ENCODE measurements at places on chromosomes 1 and 21.

- DNase-seq = no peak
Observed at GRCh38 chr1:62599044-62599443, 1.7 kb downstream of the ANGPTL3 start.

DNA sequence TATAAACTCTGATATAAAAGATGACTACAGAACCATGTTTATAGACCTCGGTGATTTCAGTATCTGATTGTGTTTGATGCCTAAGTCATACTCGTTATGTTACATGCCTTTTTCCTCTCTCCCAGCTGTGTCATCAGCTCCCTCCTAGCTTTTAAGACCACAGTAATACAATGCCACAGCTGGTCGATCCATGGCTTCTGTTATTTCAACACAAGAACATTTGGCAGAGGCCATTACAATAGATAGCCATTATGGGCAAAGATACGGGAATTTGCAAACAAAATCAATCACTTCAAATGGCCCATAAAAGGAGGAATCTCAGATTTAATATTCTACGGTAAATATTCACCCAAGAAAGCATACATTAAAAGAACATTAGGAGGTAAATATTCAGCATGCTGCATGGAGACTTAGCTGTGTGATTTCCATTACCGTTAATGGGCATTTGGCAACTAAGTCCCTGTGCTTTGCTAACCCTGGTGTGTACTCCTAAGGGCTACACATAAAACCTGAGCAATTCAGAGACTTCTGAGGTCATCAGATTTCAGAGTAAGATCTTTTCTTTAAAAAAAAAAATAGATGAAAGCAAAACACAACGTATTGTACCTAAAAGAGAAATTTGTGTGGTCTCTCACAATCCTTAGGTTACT lies 153.4 kb downstream of the PIGK start:
- no peak for DNase-seq

DNA sequence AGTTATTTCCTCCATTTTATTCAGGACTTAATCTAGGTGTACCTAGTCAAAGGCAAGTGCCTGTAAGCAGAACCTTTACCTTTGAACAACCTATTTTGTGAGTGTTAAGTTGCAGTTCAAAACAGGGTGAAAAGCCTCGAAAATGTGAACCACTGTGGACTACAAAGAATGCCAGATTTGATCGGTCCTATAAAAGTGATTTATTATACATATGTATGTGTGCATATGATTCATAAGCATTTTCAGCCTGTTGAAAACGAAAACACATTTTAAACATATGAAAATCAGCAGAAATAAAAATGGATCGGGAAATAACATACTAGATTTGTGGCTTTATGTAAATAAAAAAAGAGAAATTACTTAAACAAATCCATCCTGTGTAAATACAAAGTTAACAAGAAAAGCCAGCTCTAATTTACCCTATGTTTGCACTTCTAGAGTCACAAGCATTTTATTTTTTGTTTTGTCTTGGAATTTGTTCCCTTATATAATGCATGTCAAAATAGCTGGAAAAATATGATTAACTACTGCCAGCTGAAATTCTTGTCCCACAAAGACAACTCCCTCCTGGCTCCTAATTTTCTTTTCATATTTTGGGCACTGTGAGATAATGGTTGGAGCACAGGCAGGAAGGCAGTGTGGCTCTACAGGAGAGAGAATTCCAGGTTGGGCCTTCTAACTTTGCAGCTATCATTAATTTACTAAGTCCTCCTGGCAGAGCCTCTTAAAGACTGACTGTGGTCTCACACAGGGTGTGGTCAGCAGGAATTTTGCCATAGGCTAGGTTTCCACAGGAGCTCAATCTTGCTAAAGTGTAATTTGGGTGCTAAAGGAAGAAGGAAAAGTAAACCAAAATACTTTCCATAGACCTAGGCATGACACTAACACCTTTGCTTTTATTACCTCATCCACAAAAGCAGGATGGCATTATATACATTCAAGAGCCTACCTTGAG lies 70.2 kb upstream of the CDC42BPA start:
- DNase-seq = no peak

- DNase-seq = no peak
Observed at GRCh38 chr1:150695561-150695960, 1.4 kb downstream of the GOLPH3L start.

GRCh38 chr1:180194546-180195207 lies 35.4 kb upstream of the LHX4 start:
- DNase-seq = no peak

GRCh38 chr1:11484321-11484655 lies 5.3 kb downstream of the DISP3 start:
- no peak for DNase-seq

GRCh38 chr21:39625211-39625895 lies 12.6 kb downstream of the B3GALT5 start:
- DNase-seq = no peak

GRCh38 chr21:27693376-27693775 lies 726.5 kb upstream of the ADAMTS5 start:
- no peak for DNase-seq

- DNase-seq = no peak
Observed at GRCh38 chr1:241787691-241788090, 60.3 kb upstream of the EXO1 start.

DNA sequence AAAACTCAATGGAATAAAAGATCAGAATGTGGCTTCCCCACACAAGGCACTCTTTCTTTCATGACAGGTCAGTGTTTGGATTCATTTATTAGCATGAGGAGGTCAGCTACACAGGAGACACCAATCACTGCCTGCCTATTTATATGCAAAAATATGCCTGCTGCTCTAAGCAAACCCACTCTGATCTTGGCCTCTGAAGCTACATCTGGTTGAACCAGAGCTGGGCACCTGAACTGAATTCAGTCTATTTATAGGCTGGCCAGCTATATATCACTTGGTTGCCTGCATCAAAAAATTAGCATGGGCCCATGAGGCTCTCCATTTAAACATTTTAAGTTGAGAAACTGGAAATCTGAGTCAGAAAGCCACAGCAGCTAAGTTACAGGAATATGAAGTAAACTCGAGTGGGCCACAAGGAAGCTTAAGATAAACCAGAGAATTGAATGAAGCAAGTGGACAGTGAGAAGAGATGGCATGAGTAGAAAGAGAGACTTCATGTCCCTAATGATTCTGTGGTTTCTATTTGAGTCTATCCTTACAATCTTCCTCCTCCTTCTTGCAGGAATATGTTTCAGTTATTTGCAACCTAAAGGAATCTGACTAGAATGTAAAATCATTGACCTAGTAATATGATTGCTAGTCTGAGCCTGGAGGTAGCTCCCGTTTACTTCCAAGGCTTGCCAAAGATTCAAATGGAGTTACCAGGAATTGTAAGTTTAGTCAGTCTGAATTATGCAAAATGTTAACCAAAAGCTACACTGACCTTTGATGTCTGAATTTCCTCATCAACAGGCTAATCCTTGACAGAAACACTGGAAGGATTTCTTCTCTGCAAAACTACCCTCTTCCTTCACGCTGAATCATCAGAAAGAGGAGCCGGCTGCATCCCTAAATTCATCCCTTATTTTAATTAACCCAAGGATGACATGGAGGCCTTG lies 17.7 kb downstream of the DDAH1 start:
- no peak for DNase-seq

Data from stimulated activated CD8-positive, alpha-beta memory T cell treated with anti-CD3 and anti-CD28 coated beads, Interleukin-4, amount 100 ng/mL, for 1 hour (primary cell).